Heart left ventricle (tissue), 16 donors: ENCODE measurements at places on chromosomes 6 and 20. TPM values are rescaled to one million over a fixed set of nuclear protein-coding genes. Genes with fewer than 3 reads are reported as not detected.

DNA sequence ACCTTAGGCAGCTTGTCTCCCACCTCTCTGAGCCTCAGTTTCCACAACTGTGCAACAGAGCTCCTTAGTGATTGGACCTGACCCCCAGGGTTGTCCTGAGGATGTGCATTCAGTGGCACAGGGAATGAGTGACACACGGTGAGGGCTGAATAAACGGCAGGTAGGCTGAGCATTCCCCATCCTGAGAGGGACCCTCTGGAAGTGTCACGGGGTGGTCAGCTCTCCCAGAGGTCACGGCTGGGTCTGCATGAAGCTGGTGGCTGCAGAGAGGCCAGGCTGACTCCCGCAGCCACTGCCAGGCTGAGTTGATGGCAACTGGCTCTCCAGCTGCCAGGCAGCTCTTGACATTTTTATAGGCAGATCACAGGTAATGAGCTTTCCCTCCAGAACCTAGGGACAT lies 42.5 kb downstream of the CD40 start:
- no peak for DNase-seq

- DNase-seq: no peak
Observed at GRCh38 chr6:11639376-11640235, 102.1 kb downstream of the TMEM170B start.

- peak; percentile 84 for DNase-seq
Observed at GRCh38 chr6:125444006-125444923, 142.5 kb upstream of the HDDC2 start.

DNA sequence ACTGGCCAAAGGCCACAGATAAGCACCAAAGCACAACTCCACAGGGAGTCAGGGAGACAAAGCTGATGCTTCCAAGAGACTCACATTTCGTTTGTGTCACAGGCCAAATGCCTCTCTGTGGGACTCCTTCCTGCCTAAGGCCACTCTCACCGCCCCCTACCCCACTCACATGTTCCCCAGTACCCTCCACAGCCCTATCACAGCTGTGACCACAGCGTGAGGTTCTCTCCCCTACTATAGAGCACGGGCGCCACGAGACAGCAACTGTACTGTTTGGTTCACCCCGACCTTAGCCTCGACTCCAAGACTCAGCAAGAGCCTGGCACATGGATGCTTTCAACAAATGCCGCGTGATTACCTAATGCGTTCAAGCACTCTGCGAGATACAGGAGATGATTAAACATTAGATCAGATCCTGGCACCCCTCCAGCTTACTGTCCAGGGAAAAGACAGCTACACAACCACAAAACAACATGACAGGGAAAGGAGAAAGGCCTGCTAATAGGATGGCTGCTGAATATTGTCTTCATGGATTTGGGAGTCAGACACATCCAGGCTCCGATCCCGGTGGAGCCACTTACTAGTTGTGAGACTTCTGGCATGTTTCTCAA lies 105.5 kb downstream of the AGPAT4 start:
- DNase-seq: no peak

GRCh38 chr6:95959261-95959660 lies 56.5 kb upstream of the FUT9 start:
- DNase-seq: no peak

DNA sequence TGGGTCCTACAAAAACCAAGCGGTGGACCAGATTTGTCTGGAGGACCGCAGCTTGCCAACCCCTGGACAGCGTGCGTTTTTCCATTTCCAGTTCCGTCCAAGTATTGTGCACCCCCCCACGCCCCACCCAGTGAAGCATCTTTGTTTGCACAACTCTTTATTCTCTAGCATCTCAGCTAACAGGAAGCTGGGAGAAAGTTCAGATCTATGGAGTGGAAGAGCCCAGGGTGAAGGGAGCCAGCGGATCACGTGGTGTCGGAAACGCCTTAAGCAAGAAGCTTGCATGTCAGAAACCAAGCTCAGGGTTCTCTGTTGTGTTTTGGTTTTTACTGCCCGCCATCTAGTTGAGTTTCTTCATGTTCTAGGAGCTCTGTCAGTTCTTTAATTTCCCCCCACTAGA lies 29.9 kb downstream of the ARID1B start:
- no peak for DNase-seq

- peak; percentile 39 for DNase-seq
Observed at GRCh38 chr6:165833355-165833754, 170.3 kb upstream of the PDE10A start.

GRCh38 chr6:130717657-130718056 lies 109.5 kb upstream of the SMLR1 start:
- no peak for DNase-seq

PNPLA1 gene
- polyA plus RNA-seq: not detected

CCDC170 gene
- polyA plus RNA-seq: 0.07 TPM

GRCh38 chr6:105452376-105452775 lies 49.5 kb upstream of the PREP start:
- DNase-seq: no peak

- no peak for DNase-seq
Observed at GRCh38 chr6:70180901-70181599, 121.8 kb downstream of the COL9A1 start.

DNA sequence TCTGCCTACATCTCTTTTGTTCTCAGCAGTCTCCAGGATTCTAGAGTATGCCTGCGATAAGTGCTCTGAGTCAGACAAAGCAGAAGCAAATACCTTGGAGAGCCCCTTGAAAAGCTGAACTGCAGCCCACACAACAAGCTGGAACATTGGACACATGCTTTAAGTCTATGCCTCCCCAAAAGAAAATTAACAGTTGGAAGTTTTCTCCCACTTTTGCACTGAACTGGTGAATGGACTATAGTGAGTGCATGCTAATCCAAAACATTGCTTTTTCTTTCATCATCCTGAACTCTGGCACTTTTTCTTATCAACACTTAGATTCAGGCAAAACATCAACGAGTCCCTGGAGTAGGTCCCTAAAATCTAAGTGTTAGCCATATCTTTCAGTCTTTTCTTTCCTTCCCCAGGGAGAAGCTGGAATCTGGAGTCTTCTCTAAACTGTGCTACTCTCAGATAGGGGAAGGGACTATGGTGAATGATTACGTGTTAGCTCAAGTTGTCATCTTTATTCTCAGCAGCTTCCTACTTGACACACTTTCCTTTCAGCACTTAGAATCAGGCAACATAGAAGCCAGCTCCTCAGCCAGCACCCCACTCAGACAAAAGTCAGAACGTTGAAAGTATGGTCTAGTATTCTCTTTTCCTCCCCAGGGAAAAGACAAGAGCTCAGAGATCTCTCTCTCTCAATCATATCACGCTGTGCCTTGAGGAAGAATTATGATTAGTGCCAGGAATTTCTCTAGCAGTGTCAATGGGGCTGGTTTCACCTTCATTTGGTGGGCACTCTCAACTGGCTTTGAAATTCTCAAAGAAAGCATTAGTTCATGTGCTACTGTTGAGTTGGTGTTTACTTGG lies 811.0 kb upstream of the GJE1 start:
- no peak for DNase-seq

ANGPT4 gene
- polyA plus RNA-seq: 0.08 TPM

CGA gene
- not detected for polyA plus RNA-seq

DNA sequence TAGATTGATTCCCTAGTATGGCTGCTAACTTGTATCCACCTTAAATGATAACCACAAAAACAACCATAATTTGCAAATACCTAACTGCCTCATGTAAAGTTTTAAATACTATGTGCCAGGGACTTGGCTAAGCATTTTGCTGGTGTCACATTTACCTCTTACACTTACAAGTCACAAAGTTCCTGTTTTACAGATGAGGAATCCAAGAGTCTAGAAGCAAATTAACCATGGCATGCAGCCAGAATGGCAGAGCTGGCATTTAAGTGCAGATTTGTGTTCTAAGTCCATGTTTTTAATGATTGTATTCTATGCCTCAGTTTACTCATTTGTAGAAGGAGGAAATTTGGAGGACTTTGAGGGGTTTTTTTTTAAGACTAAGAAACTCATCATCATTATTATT lies 696.7 kb downstream of the PTPRT start:
- no peak for DNase-seq

GRCh38 chr6:227812-228338 lies 64.4 kb upstream of the DUSP22 start:
- no peak for DNase-seq

GRCh38 chr6:41371461-41371991 lies 36.1 kb downstream of the NCR2 start:
- peak; percentile 37 for DNase-seq

DNA sequence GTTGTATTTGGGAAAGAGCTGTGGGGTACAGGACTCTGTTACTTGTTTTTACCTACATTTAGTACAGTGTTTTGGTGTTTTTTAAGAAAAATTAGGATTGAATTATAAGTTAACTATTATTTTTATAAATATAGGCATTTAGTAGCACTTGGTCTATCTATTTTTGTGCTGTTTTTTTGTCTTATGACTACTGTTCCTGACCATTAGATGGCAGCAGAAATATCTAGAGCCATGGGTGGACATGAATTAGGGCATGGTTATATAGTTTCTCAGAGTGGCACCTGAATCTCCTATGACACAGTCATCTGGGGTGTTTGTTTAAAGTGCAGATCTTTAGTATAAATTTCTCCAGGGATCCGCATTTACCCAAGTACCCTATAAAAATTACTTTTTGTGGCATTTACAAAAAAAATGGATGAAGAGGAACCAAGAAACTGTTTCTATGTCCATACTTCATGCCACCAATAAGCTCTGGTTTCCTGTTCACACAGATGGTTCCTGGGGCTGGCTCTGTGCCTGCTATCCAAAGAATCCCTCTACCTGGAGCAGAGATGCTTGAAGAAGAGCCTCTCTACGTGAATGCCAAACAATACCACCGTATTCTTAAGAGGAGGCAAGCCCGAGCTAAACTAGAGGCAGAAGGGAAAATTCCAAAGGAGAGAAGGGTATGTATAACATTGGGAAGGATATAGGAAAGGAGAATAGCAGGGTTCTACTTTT lies 19.8 kb downstream of the NFYA start:
- no peak for DNase-seq

NDUFAF4 gene
- polyA plus RNA-seq: 75.2 TPM

GRCh38 chr6:126824226-126824625 lies 294.2 kb upstream of the RSPO3 start:
- no peak for DNase-seq
